NCI-H526 treated with DMSO at 0.1 percent for 48 hours (cell line): ENCODE measurements at places on chromosomes 12 and 14.
A peak's percentile ranks its signal among the peaks of the same experiment; 100 is the strongest.

DNA sequence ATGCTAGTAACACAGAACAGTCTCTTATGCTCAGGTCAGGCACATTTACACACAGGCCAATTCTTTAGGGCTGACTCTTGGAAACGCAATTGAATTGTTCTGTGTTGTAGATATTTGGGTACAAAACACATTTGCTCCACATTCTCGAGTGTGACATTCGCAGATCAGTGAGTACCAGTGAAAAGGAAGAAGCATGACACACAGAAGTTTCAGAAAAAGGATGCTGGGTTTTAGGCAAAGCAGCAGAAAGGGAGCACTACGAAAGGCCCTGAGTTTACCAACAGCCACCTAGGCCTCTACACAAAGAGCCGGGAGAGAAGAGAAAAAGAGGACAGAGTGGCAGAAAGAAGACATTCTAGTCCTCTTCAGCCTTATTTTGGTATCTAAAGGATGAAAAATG is 254.4 kb upstream of the BTG1 start:
- DNase-seq, result no peak

DNA sequence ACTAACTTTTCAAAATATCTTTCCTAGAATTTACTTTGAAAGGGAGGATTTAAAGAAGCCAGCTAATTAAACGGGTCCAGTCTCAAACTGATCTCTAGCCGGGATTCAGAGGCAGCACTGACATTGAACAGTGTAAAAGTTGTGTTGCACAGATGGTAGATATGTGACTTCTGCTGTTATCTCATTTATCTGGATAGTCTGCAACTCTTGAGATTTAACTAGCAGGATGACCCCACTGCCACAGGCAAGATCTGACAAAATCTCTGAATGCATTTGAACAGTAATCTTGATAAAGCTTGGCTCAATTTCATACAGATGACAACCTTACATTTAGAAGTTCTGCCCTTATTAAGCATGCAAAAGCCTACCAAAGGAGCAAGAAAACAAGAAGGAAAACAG is 138.0 kb upstream of the CPNE8 start:
- DNase-seq, result no peak

DNA sequence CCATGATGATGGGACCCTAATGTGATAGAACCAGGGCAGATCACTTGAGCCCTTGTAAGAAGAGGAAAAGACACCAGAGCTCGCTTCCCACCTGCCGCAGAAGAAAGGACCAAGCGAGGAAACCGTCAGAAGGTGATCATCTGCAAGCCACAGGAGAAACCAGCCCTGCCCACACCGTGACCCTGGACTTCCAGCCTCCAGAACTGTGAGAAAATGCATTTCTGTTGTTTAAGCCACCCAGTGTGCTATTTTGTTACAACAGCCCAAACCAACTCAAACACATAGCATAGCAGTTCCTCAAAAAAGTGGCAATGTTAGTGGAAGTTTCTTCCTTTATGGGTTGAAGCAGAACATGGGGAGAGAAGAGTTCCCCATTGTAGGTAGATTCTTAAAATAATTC is 107.9 kb upstream of the BCL2L14 start:
- no peak for DNase-seq

DNA sequence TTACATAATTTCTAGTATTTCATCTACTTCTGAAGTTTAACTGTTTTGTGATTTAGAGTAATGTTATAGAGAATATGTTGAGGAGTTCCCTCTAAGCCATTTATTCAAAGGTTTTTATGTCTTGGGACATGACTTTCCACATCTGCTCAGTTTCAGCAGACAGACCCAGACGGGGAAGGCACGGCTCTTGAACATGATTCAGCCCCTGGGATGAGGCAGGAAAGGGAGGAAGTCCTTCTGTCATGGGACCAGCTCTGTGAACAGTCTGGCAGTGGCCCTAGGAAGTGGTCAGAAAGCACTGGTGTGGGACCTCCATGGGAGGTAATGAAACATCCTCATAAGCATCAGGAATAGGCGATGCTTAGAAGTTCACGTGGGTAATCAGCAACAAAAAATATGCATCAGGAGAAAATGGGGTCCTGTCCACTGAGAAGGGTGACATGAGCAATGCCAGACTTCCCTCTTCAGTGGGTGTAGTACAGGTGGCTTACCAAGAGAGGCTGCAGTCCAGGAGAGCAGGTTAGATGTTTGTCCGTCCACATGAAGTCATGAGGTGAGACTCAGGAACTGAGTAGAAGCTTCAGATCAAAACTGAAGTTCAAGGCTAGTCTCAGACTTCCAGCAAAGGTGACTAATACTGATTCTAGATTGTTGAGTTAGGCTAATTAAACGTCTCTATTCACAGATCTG is 248.5 kb downstream of the IPO8 start:
- no peak for DNase-seq

GRCh38 chr14:100410056-100410565 is 87.0 kb downstream of the SLC25A47 start:
- no peak for DNase-seq

DNA sequence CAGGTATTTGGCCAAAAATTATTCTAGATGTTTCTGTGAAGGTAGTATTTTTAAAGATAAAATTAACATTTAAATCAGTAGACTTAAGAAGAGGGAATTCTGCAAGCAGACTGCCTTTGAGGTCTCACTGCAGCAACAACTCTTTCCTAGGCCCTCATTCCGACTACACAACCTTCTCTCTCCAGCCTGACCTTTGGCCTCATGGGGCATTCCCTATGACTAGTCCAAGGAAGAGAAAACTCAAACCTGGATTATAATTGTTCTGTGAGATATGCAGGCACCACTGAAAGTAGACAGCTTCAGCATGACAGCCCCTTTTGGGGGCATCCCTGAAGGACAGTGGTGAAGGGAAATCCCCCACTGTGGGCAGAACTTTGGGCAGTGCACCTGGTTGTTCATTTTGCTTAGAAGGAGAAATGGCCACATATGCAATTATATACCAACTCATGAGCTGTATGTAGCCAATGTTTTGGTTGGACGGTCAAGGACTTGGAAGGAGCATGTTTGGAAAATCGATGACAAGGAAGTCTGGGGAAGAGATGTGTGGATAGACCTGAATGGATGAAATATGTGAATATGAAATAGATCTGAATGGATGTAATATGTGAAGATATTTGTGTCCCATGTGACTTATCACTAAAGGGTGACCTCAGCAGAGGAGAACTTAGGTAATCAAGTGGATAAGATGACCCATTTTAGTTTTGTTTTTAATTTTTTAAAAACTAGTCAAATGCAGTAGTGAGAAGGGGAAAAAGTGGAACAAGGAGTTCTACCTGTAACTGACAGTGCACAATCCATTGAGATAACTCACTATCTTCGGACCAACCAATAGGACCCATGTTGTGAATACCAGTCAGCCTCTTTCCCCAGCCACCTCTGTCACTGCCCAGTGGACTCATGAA is 233.3 kb upstream of the FOXN3 start:
- no peak for DNase-seq

DNA sequence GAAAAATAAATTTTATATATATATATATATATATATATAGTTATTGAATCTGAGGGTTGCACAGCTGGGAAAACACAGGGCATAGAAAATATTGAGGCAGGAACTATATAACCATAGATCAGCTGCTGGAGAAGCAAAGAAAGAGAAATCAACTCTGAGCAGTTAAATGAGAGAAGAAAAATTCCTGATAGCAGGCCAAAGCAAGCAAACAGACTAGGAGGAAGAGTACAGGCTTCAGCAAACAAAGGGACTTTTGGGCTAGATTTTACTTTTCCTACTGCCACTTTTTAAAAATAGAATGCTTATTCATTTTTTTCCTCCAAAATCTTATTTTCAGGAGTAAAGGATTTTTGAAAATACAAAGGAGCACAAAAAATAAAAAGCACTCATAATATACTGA is 216.0 kb upstream of the PRKD1 start:
- no peak for DNase-seq

DNA sequence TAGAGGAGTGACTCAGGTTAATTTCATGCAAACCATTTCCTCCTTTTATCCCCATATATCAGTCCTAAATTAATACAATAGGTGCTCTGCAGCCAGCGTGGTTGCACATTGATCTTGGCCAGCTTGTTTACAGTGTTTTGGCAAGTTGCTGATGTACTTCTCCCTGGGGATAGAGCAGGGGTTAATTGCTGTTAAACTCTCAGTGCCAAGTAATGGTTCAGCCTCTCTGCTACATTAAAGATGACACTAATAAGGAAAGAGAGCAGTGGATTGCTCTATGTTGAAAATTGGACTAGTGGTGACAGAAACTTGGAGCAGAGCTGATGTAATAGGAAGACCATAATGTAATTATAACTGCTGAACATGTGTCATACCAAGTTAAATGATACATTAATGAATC is 717.5 kb downstream of the RERGL start:
- DNase-seq, result no peak

GRCh38 chr12:43579206-43579605 is 27.2 kb upstream of the ADAMTS20 start:
- no peak for DNase-seq

DNA sequence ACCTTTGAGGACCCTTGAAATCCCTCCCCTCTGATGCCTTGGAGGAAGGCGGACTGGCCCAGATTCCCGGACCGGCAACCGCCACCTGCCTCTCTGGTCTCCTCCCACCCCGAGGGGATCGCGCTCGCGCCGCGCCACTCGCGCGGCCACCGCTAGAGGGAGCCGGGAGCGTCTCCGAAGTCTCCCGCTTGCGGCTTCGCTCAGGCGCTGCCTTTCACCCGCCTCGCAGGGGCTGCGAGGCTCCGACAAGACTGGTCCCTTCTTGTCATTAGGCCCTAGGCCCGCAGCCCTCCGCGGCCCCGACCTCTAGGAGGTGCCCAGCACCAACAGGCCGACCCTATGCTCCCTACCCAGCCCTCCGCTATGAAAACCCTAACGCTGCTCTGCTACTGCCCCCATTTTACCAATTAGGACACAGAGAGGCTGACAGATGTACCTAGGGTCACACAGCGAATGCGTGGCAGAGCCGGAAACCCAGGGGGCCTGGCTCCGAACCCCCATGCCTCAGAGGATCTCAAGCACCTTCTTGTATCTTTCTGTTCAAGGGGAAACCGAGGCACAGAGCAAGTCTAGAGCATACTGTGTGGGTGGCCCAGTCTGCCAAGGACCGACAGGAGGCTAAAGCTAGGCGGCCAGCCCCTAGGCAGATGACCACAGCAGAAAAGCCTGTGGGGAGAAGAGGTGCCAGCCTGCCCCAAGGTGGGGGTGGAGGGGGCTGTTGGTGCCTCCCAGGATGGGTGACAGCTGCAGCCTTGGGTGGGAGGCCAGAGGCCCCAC is 21.4 kb upstream of the VSX2 start:
- peak; percentile 36 for DNase-seq

GRCh38 chr12:98754095-98754494 is 109.0 kb downstream of the APAF1 start:
- DNase-seq, result no peak

DNA sequence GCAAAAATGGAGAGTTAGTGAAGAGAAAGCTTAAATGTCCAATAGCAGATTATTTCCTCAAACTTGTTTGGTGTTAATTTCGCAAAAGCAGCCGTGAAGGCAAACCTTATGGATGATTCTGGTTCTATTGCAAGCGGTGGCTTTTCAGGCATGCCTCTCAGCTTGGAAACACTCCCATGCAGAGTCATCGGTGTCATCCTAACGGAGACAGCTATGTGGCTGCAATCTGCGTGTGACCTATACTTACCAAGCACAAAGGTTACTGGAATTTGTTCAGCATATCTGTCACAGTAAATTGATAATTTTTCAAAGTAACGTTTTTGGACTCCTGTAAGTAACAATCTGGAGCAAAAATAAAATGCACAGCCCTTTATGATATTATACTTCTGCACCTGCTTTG is 5.0 kb downstream of the BEST3 start:
- no peak for DNase-seq

- no peak for DNase-seq
These were observed 29.4 kb upstream of the GXYLT1 start for GRCh38 chr12:42173961-42174521.

DNA sequence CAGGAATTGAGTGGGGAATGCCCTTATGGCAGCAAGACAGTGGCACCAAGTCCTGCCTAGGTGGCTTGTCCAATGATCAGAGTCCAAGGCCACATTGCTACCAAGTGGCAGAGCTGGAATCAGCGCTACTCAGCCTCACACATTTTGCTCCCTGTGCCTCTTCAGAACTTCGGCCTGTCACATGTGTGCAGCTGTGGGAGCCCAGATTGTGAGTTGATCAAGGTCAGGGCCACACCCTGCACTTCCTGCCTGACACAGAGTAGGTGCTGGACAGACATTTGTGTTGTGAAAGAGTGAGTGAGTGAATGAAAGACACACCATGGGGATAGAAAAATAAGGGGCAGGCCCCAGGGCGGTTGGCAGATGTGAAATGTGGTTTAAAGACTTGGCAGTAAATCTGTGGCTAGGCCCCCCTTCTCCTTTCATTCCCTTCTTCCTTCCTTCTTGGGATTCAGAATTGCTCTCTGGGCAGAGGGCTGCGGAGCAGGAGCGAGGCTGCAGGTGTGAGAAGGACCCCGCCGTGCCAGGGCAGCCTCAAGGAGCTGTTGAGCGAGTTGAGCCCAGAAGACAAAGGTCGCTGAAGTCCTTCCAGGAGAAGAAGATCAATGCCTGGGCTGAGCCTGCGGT is 83.5 kb downstream of the SLC25A47 start:
- DNase-seq, result no peak

- DNase-seq, result no peak
These were observed 40.7 kb upstream of the CMKLR1 start for GRCh38 chr12:108379823-108380222.

DNA sequence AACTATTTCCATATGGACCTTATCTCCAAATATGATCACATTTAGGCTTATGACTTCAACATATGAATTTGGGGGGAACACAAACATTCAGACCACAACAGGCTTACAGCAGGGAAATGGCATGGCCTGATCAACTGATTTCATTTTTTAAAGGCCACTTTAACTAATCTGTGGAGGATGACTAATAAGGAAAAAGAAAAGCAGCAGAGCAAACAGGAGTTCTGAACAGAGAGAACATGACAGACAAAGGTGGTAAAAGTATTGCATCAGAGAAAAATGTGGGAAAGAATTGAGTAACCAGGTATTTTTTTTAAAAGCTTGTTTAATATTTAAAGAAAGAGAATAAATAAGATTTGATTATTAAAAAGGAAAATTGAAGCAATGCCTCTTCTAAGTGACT is 366.1 kb upstream of the TMPO start:
- no peak for DNase-seq

GRCh38 chr12:93468008-93468371 is 676 bp downstream of the MRPL42 start:
- peak; percentile 39 for DNase-seq

- no peak for DNase-seq
These were observed 205.0 kb upstream of the DCN start for GRCh38 chr12:91387461-91388134.

DNA sequence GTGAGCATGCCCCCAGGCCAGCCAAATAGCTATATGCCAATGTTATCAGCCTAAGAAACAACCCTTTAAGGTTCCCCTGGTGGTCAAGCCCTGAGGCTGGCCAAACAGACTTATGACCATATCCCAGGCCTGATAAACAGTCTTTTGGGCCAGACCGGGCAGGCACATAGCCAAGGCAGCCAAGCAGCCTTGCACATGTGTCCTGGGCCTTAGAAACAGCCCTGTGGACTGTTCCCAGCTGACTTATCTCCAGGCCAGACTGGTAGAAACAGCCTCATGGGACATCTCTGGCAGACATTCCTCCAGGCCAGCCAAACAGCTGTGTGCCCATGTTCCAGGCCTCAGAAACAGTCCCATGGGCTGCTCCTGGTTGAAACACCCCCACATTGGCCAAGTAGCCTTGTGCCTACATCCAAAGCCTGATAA is 295.0 kb upstream of the MGAT4C start:
- DNase-seq, result no peak
